Endodermal cell (in vitro differentiated cells): ENCODE measurements at places on chromosomes 1 and 21. TPM values are rescaled to one million over a fixed set of nuclear protein-coding genes. Genes with fewer than 3 reads are reported as not detected.

Gene RAD54L
- 38.6 and 39.5 TPM in 2 replicates for total RNA-seq

Gene KRTAP12-1
- 1.6 TPM in 1 of 3 replicates, not detected in the others for total RNA-seq

Gene UQCRHL
- 1.9 to 3.7 TPM (median 2.9 TPM) in 3 replicates for total RNA-seq

Gene SNX7
- total RNA-seq, result 37.5 and 39.1 TPM in 2 replicates

Gene SOX13
- total RNA-seq, result 64.5 and 75.3 TPM in 2 replicates

Gene APOBEC4
- total RNA-seq, result not detected in 2 replicates

Gene LRRC38
- 0.40 to 0.51 TPM in 2 of 3 replicates, not detected in the other for total RNA-seq

Gene KLHDC8A
- 0.38 to 0.42 TPM (median 0.40 TPM) in 3 replicates for total RNA-seq

Gene FCRL4
- total RNA-seq, result not detected in 3 replicates

Gene ACOT11
- total RNA-seq, result 4.2 to 6.3 TPM (median 5.6 TPM) in 3 replicates

Gene FMOD
- 2.9 and 3.5 TPM in 2 replicates for total RNA-seq

Gene IER5
- total RNA-seq, result 16.0 to 21.2 TPM (median 18.4 TPM) in 3 replicates

Gene KIF17
- 4.2 and 4.3 TPM in 2 replicates for total RNA-seq

Gene COL11A1
- total RNA-seq, result 6.7 and 8.2 TPM in 2 replicates

Gene C1orf94
- total RNA-seq, result 0.17 to 0.29 TPM in 2 of 3 replicates, not detected in the other

Gene ZNF695
- total RNA-seq, result 16.0 to 25.2 TPM (median 22.6 TPM) in 3 replicates

Gene FOXE3
- total RNA-seq, result 0.11 TPM in 1 of 2 replicates, not detected in the other

Gene RAB25
- 84.4 to 142 TPM (median 89.5 TPM) in 3 replicates for total RNA-seq

Gene PADI4
- total RNA-seq, result not detected in 2 replicates

Gene KRTAP6-1
- total RNA-seq, result not detected in 2 replicates

Gene FMN2
- 27.2 to 32.5 TPM (median 32.0 TPM) in 3 replicates for total RNA-seq

Gene MAP3K21
- total RNA-seq, result 12.8 to 15.4 TPM (median 14.6 TPM) in 3 replicates

Gene SPATA45
- 1.2 TPM in 1 of 3 replicates, not detected in the others for total RNA-seq

Gene KRTAP11-1
- not detected in 3 replicates for total RNA-seq

Gene MYBPH
- not detected in 3 replicates for total RNA-seq
